ENCODE measurements at places on chromosomes 1 and 21. TPM values are rescaled to one million over a fixed set of nuclear protein-coding genes. Genes with fewer than 3 reads are reported as not detected.

Gene PI4KB
- total RNA-seq: 46.7 TPM

Gene UTS2
- not detected for total RNA-seq

Gene PAQR6
- total RNA-seq: 11.0 TPM

Gene HES3
- not detected for total RNA-seq

GRCh38 chr1:196070940-196071339, 537.3 kb downstream of the KCNT2 start:
- no peak for DNase-seq

- no peak for DNase-seq
Measured at GRCh38 chr1:65717815-65718454, 74.8 kb upstream of the PDE4B start.

Gene TMPRSS3
- total RNA-seq: not detected

DNA sequence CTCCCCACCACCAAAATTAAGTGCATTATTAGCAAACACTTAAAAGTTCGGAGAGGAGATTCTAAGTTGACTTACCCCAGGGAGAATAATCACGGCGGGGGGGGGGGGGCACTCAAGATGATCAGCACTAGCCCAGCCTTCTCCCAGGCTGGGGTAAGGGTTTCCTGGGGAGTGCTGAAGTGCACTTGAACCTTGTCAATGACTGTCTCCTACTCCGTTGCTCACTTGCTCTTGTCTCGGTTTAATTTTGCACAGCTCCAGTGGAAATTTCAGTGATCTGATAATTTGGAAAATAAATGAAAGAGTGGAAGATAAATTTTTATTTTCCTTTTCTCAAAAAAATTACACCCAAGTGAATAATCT, 59.2 kb downstream of the PBX1 start:
- DNase-seq: no peak

Gene PRAMEF26
- not detected for total RNA-seq

DNA sequence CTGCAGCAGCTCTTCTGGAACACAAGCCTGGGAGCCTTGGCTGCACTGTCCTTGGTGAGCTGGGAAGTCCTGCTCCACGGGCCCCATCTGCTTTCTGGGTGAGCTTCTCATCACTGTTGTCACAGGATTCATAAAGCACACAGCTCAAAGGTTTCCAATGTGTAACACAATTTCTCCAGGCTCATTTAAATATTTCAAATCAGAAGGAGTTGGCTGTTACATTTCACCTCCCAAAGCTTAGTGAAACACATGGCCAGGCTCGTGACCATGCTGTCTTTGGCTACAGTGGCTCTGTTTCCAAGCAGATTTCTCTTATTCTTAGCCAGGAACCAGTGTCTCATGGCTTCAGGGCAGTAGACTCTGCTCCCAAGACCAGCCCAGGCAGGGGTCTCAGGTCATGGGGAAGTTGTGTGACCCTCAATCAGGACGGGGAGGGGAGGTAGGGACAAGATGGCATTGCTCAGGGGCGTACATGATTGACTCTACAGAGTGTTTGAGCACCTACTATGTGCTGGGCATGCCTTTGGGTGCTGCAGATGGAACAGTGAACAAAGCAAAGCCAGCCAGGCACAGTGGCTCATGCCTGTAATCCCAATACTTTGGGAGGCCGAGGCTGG, 353.0 kb downstream of the NPHP4 start:
- no peak for DNase-seq

DNA sequence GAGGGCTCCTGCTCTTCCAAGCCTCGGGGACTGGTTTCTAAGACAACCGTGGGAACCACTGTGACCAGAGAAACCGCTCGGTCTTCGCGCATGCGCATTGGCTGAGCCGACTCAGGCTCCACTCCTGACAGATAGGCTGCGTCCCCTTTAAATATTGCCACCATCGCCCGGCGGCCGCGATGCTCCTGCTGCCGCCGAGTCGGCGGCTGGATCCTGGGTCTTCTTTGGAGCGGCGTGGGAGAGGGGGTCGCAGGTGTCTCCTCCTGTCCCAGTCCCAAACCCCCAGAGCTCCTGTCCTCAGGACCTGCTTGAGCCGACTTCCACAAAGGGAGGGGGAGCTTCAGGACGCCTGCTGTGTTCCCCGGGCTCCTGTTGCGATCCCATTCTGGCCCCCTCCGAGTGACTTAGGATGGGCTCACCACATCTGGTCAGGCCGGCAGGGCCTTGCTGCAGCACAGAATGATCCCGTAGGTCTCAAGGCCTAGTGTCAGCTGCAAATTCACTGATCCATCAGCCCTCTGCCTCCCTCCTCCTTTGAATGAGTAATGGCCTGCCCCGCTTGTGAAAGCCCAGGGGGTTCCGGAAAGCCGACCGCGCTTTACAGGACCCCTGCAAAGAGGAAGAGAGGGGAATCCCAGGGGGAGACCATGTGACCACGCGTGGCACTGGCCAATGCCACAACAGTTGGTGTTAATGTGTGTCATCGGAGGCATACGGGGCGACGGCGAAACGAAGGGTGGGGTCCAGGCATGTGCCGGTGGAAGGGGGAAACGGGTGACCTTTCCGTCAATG, 683.2 kb upstream of the TPTE start:
- no peak for DNase-seq

- DNase-seq: no peak
Measured at GRCh38 chr21:39353295-39353694, 4.4 kb upstream of the HMGN1 start.

GRCh38 chr1:38125837-38126520, 79.4 kb upstream of the POU3F1 start:
- peak; percentile 86 for DNase-seq

Gene TMEM125
- total RNA-seq: 5.1 TPM

- DNase-seq: no peak
Measured at GRCh38 chr1:5691795-5692509, 300.3 kb downstream of the NPHP4 start.

DNA sequence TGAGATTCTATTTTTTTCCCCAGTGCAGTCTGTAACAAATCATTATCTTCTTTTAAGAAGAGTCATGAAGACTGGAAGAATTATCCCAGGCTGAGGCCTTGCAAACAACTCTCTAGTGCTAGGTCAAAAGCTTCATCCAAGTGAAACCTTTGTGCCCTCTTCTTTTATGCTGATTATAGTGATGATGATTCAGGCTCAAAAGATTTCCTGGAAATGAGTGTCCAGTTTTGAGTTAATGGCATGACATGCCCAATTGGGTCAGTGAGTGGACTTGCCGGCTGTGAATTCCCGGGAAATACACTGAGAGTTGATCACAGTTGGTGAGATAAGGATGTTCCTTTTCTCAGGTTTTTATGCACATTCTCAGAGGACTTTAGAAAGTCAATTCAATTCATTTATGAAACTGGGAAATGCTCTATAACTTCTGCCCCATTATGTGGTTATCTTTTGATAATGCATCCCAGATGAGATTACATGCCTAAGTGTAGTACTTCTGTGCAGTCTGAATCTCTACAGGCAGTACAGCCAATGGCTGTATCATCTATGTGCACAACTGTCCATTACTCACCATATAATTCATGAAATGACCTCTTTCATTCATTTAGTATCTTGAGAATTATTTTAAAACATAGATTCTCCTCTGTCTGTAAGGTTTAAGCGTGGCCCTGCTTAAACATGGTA, 66.2 kb downstream of the S1PR1 start:
- DNase-seq: no peak

GRCh38 chr1:59219916-59220315, 77.0 kb upstream of the FGGY start:
- DNase-seq: no peak

GRCh38 chr1:158005224-158005623, 11.8 kb downstream of the KIRREL1 start:
- no peak for DNase-seq

- no peak for DNase-seq
Measured at GRCh38 chr1:63074321-63074720, 248.0 kb upstream of the FOXD3 start.

DNA sequence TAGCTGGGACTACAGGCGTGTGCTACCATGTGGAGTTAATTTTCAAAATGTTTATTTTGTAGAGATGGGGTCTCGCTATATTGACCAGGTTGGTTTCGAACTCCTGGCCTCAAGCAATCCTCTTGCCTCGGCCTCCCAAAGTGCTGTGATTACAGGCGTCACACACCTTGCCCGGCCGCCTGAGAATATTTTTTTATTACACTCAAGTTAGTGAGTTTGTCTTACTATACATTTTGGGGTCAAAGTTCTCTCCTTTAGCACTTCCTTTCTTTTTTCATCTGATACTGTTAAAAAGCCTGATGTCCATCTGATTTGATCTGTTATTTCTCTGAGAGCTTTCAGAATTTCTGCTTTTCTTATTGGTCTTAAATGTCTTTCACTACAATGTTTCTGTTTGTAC, 128.8 kb downstream of the KIAA0319L start:
- no peak for DNase-seq

DNA sequence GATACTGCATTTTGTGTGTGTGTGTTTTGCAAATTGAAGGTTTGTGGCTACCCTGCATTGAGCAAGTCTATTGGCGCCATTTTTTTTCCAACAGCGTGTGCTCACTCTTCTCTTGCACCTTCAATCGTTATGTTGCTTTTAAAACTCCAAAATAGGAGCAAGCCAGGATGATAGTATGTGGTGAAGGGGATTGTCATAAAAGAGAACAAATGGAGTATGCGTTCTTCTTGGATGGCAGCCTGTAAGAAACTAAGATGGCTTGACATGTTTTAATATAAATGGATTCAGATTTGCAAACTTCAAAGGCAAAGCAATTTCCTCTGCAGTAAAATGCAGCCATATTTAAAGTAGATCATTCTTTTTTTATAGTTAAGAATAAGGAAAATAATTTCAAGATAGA, 43.2 kb upstream of the KCNK1 start:
- DNase-seq: no peak

DNA sequence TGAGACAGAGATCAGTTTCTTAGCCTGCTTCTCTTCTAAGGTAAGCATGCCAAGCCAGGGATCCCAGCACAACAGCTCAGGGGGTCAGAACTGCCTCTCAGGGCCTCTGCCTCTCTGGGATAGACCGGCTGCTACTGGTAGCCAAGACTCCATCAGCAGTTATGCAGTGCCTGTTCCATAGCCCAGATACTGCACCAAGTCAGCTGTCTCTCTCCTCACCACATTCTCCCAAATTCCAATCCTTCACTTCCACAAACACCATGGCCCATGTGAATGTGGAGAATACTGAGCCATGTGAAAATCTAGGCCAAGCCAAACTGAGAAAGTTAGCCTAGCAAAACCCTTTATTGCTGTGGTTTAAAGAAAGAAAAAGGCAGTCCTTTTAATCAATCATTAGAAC, 37.5 kb downstream of the CDC42BPA start:
- no peak for DNase-seq

Gene DCDC2B
- not detected for total RNA-seq

Gene VHLL
- not detected for total RNA-seq

DNA sequence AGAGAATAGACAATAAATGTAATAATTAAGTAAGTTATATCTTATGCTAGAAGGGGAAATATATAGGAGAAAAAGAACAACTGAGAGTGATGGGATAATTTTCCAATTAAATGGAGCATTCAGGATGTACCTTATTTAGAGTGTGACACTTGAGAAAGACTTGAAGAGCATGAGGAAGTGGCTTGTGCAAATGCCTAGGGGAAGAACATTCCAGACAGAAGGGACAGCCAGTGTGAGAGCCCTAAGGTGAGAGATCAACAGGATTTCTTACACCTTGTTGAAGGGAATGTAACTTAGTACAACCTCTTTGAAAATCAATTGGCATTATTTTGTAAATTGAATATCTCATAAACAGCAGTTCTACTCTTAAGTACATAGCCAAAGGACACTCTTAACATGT, 28.8 kb upstream of the TSPAN2 start:
- DNase-seq: no peak

Gene ACTA1
- total RNA-seq: not detected

DNA sequence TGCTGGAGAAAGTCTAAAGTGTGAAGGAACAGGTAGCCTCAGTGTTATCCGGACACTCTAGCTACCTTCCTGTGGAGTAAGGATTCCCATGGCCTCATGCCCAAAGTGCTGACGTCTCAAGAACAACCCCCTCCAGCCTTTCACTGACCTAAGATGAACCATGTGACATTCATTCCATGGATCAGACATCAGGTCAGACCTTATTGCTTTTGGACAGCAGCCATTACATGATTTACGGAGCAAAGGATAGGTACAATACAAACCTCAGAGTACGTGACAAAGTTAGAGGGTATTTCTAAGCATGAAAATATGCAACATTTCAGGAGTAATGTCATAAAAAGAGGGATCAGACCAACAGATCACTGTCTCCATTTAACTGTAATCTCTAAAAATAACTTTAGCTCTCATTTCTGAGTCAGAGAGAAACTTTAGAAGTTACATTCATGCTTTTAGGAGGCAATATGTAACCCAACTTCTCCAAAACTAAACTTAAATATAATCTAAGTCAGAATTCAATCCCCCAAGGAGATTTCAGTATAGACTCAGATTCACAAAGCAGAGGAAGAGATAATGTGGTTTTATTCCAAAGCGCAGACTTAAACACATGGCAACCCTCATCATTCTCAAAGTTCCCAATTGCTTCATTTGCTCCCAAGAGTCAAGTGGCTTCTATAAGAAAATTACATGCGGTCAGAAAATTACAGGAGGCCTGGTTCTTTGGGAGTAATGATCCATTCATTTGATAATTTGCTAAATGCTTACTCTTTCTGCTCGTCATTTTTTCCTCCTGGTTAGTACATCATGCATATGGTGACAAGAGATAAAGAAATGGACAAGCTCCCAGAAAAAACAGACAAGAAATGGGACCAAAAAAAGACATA, 280.4 kb downstream of the SETD4 start:
- DNase-seq: peak; percentile 73

DNA sequence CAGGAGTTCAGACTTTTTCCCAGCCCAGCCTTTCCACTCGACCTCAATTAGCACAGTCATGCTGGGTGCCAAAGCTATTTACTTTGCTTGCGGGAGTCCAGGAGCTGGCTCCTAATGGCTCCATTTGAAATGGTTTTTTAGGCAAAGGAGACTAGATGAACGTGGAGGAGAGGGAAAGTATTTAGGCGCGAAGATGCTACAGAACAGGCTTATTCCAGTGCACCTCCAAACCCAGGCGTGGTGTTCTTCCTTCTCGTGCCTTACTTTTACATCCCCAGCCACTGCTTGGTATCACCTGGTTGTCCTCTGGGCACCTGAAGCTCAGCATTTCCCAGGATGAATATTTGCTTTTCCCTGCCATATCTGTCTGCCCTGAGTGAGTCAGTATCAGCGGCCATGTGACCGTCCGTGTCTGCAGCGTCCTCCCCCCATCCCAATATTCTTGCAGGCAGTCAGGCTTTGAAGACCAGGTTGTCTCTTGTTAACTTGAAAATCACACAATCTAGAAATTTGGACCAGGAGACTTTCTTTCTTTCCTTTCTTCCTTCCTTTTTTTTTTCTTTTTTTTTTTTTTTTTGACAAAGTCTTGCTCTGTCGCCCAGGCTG, 198.5 kb downstream of the DYRK1A start:
- DNase-seq: no peak

DNA sequence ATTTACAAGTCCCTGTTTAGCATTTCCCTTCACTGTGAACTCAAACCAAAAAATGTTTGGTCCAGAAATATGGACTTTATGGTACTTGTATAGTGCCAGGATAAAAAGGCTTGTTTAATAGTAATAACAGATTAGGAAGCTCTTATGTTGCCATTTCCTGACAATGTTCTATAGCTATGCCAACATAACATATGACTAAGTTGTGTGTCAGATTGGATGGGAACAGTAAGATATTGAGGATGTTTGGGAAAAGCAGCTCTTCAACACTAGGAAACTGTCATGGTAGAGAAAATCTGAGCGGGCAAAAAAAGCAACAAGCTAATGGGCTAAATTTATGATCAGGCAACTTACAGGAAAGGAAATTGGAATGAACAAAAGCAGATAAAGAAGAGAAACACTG, 287.1 kb upstream of the ADGRL4 start:
- peak; percentile 31 for DNase-seq

Data from mammary epithelial cell (primary cell).